ENCODE measurements at places on chromosomes 7 and 10.
A peak's percentile ranks its signal among the peaks of the same experiment; 100 is the strongest.

DNA sequence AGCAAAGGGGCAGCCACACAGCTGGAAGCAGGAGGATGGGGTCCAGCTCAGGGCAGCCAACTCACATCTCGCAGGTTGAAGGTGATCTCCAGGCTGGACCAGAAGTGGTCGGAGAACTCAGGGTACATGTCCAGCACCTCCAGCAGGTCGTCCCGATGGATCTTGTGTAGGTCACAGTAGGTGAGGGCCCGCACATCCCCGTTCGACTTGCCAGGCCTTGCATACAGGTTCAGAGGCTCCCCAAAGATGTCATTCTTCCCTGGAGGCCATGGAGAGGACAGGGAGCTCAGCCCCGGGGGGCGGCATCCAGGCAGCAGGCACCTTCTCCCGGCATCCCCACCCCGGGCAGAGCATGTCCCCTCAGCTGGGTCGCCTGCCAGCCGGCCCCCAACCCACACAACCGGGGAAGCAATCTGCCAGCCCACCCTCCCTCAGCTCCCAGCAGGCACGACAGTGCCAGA lies 29.3 kb downstream of the KCNH2 start:
- no peak for DNase-seq

GRCh38 chr7:155555116-155555695 lies 8.8 kb upstream of the CNPY1 start:
- DNase-seq, result no peak

DNA sequence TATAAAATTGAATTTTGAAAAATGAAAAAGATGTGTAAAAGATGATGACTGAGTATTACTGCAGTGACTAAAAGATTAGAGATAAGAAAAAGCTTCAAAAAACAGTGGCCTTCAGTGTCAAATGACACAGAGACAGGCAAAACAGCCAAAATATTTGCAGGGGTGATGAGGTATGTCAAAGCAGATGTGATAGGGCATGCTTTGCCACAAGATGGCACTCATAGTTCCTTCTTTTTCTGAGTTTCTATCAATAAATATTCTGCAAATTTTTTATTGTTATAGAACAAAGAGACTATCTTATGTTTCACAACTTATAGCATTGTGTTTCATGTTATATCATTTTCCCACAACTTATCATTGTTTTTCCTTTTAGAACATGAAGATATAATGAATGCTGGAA lies 344.1 kb upstream of the HPS1 start:
- DNase-seq, result peak; percentile 13

GRCh38 chr7:55140221-55140940 lies 121.6 kb downstream of the EGFR start:
- no peak for DNase-seq

GRCh38 chr10:129741280-129741977 lies 222.6 kb downstream of the EBF3 start:
- DNase-seq, result no peak

DNA sequence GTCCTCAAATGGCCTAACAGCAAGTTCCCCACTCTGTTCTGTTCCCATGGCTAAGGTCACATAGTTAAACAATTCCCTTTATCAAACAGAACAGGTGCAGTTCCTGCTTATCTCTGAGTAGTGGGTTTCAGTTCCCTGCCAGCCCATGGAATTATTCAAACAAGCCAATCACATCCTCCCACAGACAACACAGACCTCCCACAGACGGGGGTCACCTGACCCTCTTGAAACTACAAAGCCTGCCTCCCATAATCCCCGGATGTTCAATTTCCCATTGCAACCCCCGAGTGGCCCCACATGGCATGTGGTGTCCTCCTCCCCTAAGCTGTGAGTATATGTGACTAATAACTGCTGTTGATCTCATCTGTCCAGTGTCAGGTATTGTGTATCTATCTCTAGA lies 64.1 kb downstream of the TMEM168 start:
- no peak for DNase-seq

DNA sequence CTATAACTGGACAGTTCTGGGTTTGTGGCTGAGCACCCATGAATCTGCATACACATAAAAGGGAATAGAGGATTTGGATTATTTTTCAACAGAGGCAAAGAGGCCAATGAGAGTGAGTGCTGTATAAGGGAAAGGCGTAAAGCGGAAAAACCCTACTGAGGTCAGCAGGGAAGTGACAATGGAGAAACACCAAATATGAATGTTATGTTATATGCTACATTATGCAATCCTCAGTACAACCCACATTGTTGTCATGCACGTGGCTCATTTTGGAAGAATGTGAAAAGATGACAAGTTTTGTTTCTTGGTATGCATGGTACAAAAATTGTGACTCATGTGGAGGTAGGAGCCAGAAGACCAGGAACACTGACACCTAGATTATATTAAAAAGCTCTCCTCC lies 113.6 kb upstream of the AMPH start:
- DNase-seq, result no peak

- DNase-seq, result peak; percentile 68
These were observed 11.7 kb downstream of the NOBOX start for GRCh38 chr7:144391823-144392255.

Measured in NCI-H2171 treated with DMSO at 0.1 percent for 48 hours (cell line).